ENCODE measurements at places on chromosomes 4 and X. TPM values are rescaled to one million over a fixed set of nuclear protein-coding genes. Genes with fewer than 3 reads are reported as not detected.
A peak's percentile ranks its signal among the peaks of the same experiment; 100 is the strongest.

ADGRG2 gene
- not detected for total RNA-seq

PNMA5 gene
- 0.20 TPM for total RNA-seq

PCDH19 gene
- total RNA-seq, result not detected

ADH1B gene
- 0.71 TPM for total RNA-seq

USP46 gene
- total RNA-seq, result 11.2 TPM

MMAA gene
- 1.3 TPM for total RNA-seq

PRSS12 gene
- total RNA-seq, result not detected

ATOH1 gene
- not detected for total RNA-seq

CYTL1 gene
- total RNA-seq, result not detected

LAMTOR3 gene
- total RNA-seq, result 40.1 TPM

DNA sequence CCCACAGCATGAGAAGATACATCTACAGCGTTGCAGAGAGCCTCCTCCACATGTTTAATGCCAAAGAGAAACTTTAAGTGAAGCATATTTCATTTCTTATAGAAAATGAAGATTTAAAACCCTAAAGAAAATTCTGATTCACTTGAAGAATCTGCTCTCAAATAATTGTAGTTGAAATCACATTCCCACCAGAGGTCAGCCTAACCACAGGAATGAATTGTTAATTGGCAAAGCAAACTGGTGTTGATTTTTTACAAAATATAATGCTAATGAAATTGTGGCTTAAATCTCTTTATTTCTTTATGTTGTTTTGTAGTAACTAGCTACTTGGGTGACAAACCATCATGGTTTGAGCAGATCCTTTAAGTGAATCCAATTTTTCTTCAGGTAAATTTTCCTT lies 31.1 kb upstream of the WDR17 start:
- no peaks in the 10 kb centered on the region for H3K4me1 ChIP-seq
- no peak overlapping the region for H3K27ac ChIP-seq
- H3K4me3 ChIP-seq, result no peak overlapping the region
- no peaks in the 10 kb centered on the region for H3K36me3 ChIP-seq

DNA sequence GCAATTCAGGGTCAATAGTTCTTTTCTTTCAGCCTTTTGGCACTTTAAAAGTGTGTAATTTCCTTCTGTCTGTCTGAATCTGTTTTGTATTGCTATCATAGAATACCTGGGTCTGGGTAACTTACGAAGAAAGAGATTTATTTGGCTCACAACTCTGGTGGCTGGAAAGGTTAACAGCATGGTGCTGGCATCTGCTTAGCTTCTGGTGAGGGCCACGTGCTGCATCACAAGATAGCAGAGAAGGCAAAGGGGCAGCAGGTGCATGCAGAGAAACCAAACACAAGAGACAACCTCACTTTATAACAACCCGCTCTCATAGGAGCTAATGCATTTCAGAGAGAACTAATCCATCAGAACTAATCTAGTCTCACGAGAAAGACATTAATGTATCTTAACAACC lies 18.8 kb downstream of the RGN start:
- no peaks in the 10 kb centered on the region for H3K27me3 ChIP-seq
- H3K36me3 ChIP-seq, result no peaks in the 10 kb centered on the region
- DNase-seq, result no peak
- H3K4me3 ChIP-seq, result no peak overlapping the region
- H3K4me1 ChIP-seq, result no peaks in the 10 kb centered on the region

- no peak for DNase-seq
- H3K27ac ChIP-seq, result no peak overlapping the region
- no peaks in the 10 kb centered on the region for H3K36me3 ChIP-seq
- no peak overlapping the region for H3K4me3 ChIP-seq
- H3K27me3 ChIP-seq, result peaks cover 10% of the 10 kb centered on the region
These were observed 12.3 kb downstream of the TRIM2 start for GRCh38 chr4:153216546-153216945.

- H3K36me3 ChIP-seq, result no peaks in the 10 kb centered on the region
- no peak overlapping the region for H3K27ac ChIP-seq
- H3K4me1 ChIP-seq, result no peaks in the 10 kb centered on the region
- no peaks in the 10 kb centered on the region for H3K27me3 ChIP-seq
- no peak overlapping the region for H3K4me3 ChIP-seq
These were observed 679.1 kb downstream of the DMD start for GRCh38 chrX:32532262-32532661.

DNA sequence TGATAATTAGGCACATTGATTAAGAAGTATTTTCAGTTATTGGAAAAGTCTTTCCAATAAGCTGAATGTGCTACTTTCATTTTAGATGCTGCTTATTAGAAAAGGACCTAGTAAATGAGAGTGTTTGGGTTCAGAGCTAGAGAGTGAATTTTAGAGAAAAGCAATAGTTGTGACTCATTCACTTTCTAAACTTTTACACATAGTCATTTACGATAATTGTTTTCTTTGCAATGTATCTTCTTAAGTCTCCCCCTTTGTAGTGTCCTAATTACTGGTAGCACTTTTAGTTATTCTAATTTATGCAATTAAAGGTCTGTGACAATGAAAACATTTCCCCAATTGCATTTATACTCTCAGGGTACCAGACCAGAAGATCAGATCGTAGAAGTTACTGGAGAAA lies 1.3 kb downstream of the IL21 start:
- H3K4me3 ChIP-seq, result no peak overlapping the region
- H3K27ac ChIP-seq, result no peak overlapping the region
- DNase-seq, result no peak

DNA sequence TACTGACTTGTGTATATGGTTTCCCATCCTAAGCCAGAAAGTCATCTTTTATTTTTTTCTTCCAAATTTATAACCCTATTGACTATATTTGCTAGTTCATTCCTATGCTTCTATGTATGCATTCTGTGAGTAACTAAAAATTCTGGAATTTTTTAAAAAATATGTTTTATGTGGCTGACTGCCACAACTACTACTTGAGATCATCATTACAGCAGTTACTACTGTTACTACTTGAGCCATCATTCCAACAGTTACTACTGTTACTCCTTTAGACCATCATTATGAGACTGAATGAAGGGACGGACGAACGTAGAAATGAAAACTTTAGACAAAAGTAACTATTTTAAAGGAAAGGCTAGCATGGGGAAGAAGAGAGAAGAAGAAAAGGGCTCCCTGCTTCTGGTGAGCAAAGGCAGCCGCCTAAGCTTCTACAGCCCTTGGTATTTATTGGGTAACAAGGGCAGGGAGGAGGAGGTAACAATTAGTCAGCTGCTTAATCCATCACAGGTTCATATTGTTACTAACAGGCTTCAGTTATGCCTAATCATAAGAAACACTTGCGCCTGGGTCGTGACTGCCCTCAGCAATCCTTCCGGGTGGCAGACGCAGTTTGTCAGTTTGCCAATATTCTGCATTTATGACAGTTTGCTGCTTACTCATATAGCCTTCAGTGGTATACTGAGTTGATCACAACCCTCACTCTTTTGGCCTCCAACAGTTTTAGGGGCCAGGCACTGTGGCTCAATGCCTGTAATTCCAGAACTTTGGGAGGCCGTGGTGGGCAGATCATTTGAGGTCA lies 80.4 kb downstream of the PDLIM5 start:
- H3K27me3 ChIP-seq, result no peaks in the 10 kb centered on the region
- H3K4me3 ChIP-seq, result no peak overlapping the region
- H3K27ac ChIP-seq, result peak overlapping the region; percentile 95
- H3K36me3 ChIP-seq, result no peaks in the 10 kb centered on the region

- DNase-seq, result no peak
- peaks cover 73% of the 10 kb centered on the region for H3K36me3 ChIP-seq
- H3K27me3 ChIP-seq, result no peaks in the 10 kb centered on the region
- H3K27ac ChIP-seq, result no peak overlapping the region
- H3K4me1 ChIP-seq, result no peaks in the 10 kb centered on the region
These were observed 20.6 kb downstream of the LYAR start for GRCh38 chr4:4269331-4269731.

DNA sequence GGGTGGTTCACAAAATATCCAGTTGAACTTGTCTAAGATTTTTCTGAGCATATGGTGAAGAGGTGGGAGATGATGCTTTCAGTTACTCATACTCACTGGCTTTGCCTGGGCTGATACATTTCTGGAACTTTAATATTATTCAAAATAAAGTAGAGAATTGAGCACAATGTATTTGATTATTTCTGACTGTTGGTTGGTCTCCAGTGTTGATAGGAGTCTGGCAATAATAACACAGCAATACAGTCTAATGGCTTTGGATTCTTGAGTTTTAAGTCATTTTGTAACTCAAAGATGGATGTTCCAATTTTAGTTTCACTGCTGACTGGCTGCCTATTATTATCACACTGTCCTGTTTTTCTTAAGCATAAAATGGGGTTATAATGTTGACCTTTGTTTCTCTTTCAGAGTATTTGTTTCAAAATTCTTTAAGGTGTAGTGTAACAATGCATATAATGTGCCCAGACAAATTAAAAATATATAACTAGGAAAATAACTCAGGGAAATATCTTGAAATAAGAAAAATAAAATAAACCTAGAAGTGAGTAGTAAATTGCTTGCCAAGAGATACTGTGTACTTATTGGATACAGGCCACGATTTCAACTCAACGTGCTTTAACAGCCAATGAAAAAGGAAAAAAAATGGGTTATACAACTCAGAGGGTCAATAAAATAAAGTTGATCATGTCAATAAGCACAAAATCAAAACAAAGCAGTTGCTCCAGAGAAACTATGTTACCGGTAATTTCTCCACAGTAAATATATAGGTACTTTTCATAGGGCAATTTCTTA lies 99.0 kb downstream of the ARSJ start:
- no peaks in the 10 kb centered on the region for H3K27me3 ChIP-seq
- no peak overlapping the region for H3K4me3 ChIP-seq
- no peak for DNase-seq
- H3K4me1 ChIP-seq, result no peaks in the 10 kb centered on the region
- no peak overlapping the region for H3K27ac ChIP-seq
- no peaks in the 10 kb centered on the region for H3K36me3 ChIP-seq

- H3K36me3 ChIP-seq, result no peaks in the 10 kb centered on the region
- H3K4me3 ChIP-seq, result no peak overlapping the region
- H3K4me1 ChIP-seq, result no peaks in the 10 kb centered on the region
- H3K27ac ChIP-seq, result no peak overlapping the region
- DNase-seq, result no peak
These were observed 126.1 kb upstream of the DCLK2 start for GRCh38 chr4:149952101-149952500.

DNA sequence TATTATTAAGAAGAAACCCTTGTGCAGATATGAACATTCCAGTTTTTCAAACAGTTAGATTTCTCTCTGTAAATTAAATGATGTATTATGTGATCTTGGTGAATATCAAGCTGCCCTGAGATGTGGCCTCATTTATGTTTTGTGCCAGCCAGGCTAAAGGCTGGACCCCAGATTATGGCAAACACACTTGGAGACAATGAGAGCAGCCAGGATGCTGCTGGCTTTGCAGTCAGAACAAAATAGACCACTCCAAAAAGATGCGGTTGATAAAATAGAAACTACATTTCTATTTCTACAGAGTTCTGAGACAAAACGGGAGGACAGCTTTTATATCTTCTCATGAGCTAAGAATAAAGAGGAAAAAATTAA lies 296.5 kb downstream of the PPP3CA start:
- no peaks in the 10 kb centered on the region for H3K36me3 ChIP-seq
- H3K27me3 ChIP-seq, result no peaks in the 10 kb centered on the region
- DNase-seq, result no peak
- no peak overlapping the region for H3K4me3 ChIP-seq
- no peak overlapping the region for H3K27ac ChIP-seq

GRCh38 chr4:74293558-74293957 lies 14.7 kb upstream of the EPGN start:
- no peak overlapping the region for H3K4me3 ChIP-seq
- H3K27ac ChIP-seq, result no peak overlapping the region
- peaks cover 32% of the 10 kb centered on the region for H3K36me3 ChIP-seq

GRCh38 chrX:28625223-28625622 lies 38.0 kb downstream of the IL1RAPL1 start:
- H3K4me3 ChIP-seq, result no peak overlapping the region
- no peaks in the 10 kb centered on the region for H3K27me3 ChIP-seq
- H3K27ac ChIP-seq, result no peak overlapping the region
- H3K4me1 ChIP-seq, result no peaks in the 10 kb centered on the region

DNA sequence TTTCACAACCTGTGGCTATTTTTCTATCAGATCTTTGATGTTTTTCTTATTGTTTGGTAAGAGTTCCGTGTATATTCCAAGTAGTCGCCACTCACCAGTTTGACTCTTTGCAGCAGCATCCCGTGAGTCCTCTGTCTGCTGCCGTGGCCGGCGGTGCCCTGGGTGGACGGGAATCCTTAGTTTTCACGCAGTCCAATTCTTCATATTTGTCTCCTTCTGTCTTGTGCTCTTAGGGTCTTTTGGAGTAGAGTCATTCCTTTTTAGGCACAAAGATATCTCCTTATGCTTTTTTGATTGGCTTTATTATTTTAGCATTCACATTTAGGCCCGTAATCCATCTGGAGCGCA lies 94.9 kb upstream of the MSX1 start:
- no peaks in the 10 kb centered on the region for H3K4me1 ChIP-seq
- no peak overlapping the region for H3K4me3 ChIP-seq
- peaks cover 45% of the 10 kb centered on the region for H3K27me3 ChIP-seq
- no peaks in the 10 kb centered on the region for H3K36me3 ChIP-seq

DNA sequence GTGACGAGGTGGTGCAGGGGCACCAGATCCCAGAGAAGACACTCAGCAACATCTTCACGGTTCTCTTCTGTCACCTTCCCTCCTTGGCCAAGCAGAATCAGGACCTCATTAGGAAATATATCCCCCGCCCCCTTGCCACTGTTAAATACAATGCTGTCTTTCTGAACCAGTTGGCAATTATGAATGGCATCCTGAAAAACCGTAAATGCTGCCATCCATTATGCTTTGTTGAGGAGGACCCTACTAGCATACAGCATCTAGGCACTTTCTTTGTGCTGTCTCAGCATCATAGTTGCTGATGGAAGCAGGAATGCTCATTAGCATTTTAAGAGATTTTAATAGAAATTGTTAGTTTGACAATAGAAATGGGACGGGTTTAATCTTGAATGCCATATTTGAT lies 138.5 kb downstream of the DCLK2 start:
- no peak overlapping the region for H3K4me3 ChIP-seq
- H3K4me1 ChIP-seq, result no peaks in the 10 kb centered on the region
- H3K27me3 ChIP-seq, result no peaks in the 10 kb centered on the region
- DNase-seq, result no peak
- H3K36me3 ChIP-seq, result no peaks in the 10 kb centered on the region
- H3K27ac ChIP-seq, result no peak overlapping the region

DNA sequence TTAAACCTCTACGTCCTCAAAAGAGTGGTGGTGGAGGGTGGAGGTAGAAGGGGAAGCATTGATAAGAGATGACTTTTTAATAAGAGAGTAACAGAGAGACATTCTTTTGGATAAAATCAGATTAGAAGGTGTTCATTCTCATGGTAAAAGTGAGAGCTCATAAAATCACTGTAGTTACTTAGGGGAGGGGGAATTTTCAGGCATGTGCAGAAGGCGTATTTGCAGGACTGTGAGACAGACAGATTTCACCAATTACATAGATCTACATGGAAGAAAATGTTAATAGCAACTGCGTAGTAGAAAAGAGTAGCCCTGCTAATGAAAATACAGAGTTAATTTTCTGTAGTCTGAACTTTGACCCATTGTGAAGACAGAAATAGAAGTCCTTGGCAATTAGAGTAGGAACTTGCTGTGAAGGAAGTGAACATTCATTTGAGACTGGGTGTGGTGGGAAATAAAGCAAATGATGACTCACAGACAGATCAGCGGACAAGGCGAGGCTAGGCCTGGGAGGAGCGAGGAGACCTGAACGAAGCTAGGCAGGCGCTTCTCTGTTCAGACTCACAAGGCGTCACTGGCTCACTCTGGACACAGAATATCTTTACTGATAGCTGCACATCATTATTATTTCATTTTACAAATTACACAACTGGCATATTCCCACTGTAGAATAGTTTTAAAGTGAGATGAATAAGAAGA lies 57.2 kb upstream of the FAM9C start:
- H3K27me3 ChIP-seq, result no peaks in the 10 kb centered on the region
- peak; percentile 59 for DNase-seq
- peak overlapping the region; percentile 38 for H3K27ac ChIP-seq
- H3K4me3 ChIP-seq, result no peak overlapping the region
- H3K4me1 ChIP-seq, result peaks cover 24% of the 10 kb centered on the region
- no peaks in the 10 kb centered on the region for H3K36me3 ChIP-seq
